ENCODE measurements at places on chromosomes 16 and 17. TPM values are rescaled to one million over a fixed set of nuclear protein-coding genes. Genes with fewer than 3 reads are reported as not detected.
A peak's percentile ranks its signal among the peaks of the same experiment; 100 is the strongest.

Gene SLFN11
- 87.1 TPM for total RNA-seq

Gene SLC13A5
- total RNA-seq, result not detected

Gene TTLL6
- total RNA-seq, result not detected

DNA sequence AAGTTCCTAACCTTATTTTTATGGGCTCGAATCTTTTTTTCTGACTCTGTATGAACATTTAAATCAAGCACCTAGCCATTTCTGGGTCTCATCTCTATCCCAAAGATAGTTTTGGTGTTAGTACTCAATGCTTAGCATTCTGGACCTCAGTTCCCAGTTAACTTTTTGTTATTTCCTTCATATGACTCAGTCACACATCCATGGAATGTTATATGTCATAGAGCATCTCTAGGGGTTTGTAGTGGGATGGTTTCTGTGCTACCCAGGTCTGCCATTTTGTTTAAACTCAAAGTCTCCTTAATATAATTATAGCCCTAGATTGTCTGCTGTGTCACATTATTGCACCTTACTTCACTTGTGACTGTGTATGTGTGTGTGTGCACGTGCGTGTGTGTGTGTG lies 90.1 kb downstream of the EFCAB13 start:
- no peak for DNase-seq
- no peaks in the 10 kb centered on the region for H3K4me1 ChIP-seq
- H3K36me3 ChIP-seq, result peaks cover 3% of the 10 kb centered on the region
- no peaks in the 10 kb centered on the region for H3K27me3 ChIP-seq

DNA sequence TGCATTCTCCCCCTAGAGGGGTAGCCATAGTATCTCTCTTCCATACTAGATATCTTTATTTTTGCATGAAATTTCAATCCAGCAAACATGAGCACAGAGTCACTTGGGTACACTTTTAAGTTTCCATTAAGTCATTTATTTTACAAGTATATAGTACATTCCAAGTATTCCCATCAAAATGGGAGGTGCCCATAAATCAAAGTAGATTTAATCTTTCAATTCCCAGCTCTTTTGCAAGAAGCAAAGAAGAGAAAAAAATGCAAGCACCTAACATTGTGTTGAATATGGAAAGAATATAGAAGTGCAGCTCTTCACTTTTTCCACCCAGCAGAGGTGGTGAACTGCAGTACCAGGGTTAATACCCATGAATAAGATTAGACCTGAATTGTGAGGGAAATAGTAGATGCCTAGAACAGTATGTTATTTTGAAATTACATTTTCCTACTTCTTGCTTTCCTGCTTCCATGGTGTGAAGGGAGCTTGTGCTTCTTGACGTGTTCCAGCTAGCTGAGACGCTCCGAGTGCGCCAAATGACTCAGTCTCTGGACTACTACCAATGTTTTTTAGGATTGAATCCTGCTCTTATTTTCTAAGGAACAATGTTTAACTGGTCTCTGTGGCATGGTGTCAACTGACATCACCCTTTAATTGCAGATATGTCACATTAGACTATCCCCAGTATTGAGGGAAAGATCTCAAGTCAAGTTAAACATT lies 151.1 kb upstream of the MAF start:
- H3K27me3 ChIP-seq, result no peaks in the 10 kb centered on the region
- H3K27ac ChIP-seq, result peak overlapping the region; percentile 43
- peaks cover 29% of the 10 kb centered on the region for H3K4me1 ChIP-seq
- no peaks in the 10 kb centered on the region for H3K36me3 ChIP-seq
- DNase-seq, result peak; percentile 41
- H3K4me3 ChIP-seq, result no peak overlapping the region

- DNase-seq, result no peak
- H3K27ac ChIP-seq, result no peak overlapping the region
- no peak overlapping the region for H3K4me3 ChIP-seq
- H3K4me1 ChIP-seq, result peaks cover 1% of the 10 kb centered on the region
These were observed 4.6 kb upstream of the DYNLRB2 start for GRCh38 chr16:80536238-80536637.

DNA sequence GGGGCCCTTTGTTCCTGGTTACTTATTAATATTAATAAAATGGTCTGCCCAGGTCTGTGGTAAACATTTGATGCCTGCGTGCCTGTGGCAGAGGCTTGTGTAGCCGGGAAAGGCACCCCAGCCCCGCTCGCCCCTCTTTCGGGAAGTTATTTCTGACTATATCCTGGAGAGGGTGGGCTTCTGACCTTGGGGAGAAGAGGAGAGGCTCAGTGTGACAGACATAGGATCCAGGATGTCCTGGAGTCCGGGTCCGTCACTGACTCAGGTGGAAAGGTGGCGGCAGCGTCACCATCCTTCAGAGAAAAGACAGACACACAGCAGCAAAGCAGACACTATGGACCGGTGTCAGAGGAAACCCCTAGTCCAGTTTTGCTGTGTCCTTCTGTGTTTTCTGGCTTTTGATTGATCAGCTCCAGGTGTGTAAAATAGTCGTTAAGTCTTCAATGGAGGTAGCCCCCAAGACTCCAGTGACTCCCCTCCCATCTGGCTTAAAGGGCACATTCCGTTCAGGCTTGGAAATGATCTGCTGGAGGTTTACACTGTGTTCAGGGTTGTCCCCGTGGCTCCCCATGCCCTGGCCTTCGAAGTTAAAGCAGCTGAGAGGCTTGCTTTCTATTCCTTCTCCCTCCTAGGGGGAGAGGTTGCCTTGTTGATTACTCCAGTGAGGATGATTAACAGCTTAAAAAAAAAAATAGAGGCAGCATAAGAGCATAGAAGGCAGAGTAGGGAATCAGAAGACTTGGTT lies 81.6 kb downstream of the CCDC182 start:
- peak overlapping the region; percentile 84 for H3K27ac ChIP-seq
- DNase-seq, result no peak
- peak overlapping the region; percentile 61 for H3K4me3 ChIP-seq

Data from thoracic aorta (tissue), 2 donors.